ENCODE measurements at places on chromosomes 7 and 10.

DNA sequence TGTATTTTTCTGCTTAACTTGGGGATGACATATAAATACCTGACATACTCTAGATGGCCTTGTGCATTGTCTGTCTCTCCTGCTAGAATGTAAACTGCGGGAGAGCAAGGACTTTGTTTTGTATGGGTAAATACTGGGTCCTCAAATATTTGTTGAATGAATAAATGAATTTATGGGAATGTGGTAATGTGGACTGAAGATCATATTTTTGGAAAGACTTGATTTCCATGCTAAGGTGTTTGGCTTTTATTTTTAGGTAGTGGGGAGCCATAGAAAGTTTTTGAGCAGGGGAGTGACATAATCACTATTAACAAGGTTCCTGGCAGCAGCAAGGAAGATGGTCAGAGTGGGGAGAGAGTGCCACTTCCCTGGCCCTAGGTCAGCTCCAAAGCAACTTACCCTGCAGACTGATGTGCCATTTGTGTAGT, 27.0 kb downstream of the UBTD1 start:
- no peak for DNase-seq

- no peak for DNase-seq
These were observed 90.8 kb downstream of the EGFR start for GRCh38 chr7:55109404-55110167.

DNA sequence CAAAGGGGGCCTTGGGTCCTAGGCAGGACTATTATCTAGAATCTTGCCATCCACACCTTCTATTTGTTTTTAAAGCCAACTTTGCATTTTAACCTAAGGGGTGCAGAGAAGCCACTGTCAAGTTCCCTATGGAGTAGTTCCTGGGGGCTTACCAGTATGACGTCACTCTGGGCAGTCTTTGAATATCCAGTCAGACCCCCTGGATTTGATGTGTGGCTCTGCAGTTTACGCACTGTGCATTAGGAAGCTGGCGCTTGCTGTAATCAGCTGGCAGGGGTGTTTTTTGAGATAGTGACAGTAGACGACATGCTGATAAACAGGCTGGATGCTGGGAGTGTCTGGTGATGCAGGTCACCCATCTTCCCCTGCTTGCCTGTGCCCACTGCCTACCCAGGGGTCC, 892.7 kb upstream of the ZNF722 start:
- DNase-seq = no peak

GRCh38 chr10:88990384-88991160, at the start of gene FAS:
Gene FAS, plus strand, starts transcription at chr10:88990798. Its CDS starts 79 bp downstream, at chr10:88990877.
- DNase-seq = no peak

DNA sequence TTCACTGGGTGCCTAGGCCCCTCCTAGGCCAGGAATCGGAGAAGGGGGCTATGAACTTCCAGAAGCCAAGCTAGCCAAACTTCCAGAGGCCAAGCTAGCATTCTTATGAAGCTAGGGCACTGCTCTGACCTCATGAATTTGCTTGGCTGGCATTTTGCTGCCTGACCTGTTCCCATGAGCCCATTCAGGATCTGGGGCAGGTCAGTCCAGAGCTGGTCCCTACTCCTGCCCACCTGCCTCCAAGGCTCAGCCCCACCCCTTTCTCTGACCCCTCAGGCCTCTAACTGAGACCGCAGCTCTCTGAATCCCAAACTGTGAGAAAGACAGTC, 1.3 kb upstream of the PPIF start:
- DNase-seq = no peak

DNA sequence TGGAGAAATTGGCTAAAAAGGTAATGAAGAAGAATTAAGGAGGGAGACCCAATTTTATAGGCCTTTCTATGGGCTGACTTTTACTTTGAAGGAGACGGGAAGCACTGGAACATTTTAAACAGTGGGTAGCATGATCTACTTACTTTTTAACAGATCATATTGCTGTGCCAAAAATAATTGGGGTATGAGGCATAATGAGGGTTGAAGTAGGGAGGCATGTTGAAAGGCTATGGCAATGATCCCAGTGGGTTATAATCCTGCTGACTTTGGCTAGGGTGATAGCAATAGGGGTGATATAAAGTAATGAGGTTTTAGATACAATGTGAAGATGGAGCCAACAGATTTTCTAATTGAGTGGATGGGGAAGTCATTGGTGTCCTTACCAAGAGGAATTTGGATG, 73.2 kb downstream of the GPR37 start:
- DNase-seq = no peak
